Right lung (tissue), 10 donors: ENCODE measurements at places on chromosomes 13 and 19.
A peak's percentile ranks its signal among the peaks of the same experiment; 100 is the strongest.

- no peak for DNase-seq
Observed at GRCh38 chr19:8004723-8005513, 523 bp downstream of the ELAVL1 start.

- DNase-seq, result no peak
Observed at GRCh38 chr13:47480121-47480520, 521.0 kb downstream of the SUCLA2 start.

GRCh38 chr13:32838945-32839344, 177.3 kb upstream of the KL start:
- peak; percentile 81 for DNase-seq

- no peak for DNase-seq
Observed at GRCh38 chr13:113410472-113411201, 42.7 kb downstream of the ADPRHL1 start.

- DNase-seq, result no peak
Observed at GRCh38 chr19:37991176-37991835, 84.3 kb downstream of the SIPA1L3 start.

GRCh38 chr13:113209759-113210421, 477 bp downstream of the CUL4A start:
- peak; percentile 39 for DNase-seq

GRCh38 chr19:18350490-18350889, 10.1 kb downstream of the PGPEP1 start:
- DNase-seq, result no peak

GRCh38 chr13:20093951-20094350, 66.9 kb downstream of the GJA3 start:
- DNase-seq, result no peak

DNA sequence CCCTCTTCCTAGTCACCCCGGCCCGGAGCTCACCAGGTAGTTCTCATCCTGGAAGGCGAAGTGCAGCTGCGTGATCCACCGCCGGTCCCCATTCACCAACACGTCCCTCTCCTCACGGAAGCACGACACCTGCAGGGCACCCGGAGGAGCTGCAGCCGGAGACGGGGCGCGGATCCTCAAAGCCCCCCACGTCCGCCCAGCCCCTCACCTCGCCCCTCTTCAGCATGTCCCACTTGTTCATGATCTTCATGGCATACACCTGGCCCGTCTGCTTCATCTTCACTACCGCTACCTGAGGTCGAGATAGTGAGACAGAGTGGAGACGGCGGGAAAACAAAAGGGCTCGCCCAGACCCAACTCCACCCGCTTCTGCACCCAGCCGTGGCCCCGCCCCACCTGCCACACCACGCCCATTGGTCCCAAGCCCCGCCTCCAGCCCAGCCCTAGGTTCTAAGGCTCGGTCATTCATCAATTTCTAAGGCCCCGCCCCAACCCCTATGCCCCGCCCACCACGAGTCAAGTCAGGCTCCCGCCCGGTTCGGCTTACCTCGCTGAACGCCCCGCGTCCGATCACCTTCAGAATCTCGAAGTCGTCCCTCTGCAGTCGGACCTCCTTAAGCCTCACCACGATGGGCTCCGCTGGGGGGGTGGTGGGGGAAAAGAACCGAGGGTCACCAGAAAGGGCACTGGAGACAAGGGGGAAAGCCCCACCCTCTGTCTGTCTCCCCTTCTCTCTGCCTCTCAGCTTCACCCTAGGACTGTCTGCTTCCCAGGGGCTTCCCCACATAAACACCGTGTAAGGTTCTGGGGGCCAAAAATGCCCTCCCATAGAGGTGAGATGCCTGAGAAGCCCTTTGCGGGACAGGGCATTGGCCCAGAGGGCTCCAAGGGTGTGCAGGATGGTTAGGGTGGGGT, 2.8 kb downstream of the DMPK start:
- no peak for DNase-seq
